ENCODE measurements at places on chromosomes 11 and 22.

GRCh38 chr11:117832511-117832910 lies 8.0 kb upstream of the FXYD2 start:
- no peak for DNase-seq

- DNase-seq = peak; percentile 78
These were observed 84.1 kb downstream of the LARGE2 start for GRCh38 chr11:46006418-46007070.

DNA sequence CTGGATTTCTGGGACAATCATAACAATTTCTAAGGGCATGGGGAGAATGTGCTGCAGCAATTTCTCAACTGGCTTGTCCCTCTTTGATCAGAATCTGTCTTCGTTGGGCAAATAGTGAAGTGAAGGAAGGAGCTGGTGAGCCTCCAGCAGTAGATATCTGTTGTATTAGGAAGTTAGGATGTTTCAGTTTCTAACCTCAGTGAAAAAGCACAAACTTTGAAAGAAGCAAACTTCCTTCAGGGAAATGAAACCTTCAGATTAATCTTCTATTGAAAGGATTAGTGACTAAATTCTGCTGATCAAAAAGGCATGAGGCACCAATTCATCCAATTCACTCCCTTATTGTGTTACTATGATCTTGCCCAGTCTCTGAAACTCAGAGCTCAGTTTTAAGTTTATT lies 24.3 kb downstream of the LMO2 start:
- no peak for DNase-seq

- DNase-seq = no peak
These were observed 6.4 kb downstream of the PPIL2 start for GRCh38 chr22:21672107-21672629.

GRCh38 chr11:32318071-32319055 lies 117.0 kb downstream of the WT1 start:
- DNase-seq = no peak

- no peak for DNase-seq
These were observed 301.9 kb upstream of the ZC3H12C start for GRCh38 chr11:109791337-109791736.

DNA sequence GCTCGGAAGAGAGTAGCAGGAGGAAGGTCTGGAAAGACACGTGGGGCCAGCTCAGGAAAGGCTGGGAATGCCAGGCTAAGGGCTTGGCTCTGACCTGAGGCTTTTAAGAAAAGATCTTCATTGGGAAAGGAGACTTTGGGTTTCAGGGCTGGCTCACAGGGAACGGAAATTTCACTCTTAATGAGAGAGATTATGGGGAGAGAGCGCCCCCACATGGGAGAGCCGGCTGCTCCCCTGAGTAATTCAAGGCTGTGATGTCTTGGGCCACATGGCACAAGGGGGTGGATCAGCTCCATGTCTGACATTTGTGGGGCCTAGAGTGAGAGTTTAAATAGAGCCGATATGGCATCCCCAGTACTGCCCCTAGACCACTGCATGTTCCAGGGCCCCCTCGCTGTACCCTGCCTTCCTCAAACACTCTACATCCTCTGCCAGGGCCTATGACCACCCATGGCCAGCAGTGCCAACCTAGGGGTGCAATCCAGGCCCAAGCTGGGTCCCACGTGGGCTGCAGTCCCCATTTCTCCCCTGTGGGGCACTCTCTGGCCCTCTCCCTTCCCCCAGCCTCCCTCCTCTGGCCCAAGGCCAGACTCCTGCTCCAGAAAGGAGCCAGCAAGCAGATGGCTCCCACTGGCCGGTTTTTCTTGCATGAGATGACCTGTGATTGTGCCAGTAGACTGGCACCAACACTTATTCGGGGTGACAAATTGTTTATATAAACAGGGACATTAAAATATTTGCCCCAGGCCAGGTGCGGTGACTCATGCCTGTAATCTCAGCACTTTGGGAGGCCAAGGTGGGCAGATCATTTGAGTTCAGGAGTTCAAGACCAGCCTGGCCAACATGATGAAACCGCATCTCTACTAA lies 75.2 kb downstream of the ISX start:
- DNase-seq = no peak

- peak; percentile 54 for DNase-seq
These were observed 521 bp downstream of the PES1 start for GRCh38 chr22:30591191-30591587.

DNA sequence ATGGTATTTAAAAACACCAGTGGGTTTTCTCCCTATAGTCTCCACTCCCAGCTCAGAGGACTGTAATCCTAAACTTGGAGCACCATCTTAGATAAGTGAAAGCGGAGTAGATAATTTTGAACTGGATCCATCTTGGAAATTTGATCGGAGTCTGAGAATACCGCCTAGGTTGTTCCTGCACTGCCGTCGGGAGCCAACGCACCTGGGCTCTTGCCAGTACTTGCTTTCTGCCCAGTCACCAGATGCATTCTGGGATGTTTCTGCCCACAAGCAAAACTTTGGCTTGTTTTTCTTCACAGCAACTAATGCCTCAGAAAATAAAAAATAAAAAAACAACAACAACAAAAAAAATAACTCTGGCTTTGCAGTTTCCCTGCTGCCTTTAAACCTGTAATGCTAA lies 113.0 kb upstream of the MTMR2 start:
- no peak for DNase-seq

DNA sequence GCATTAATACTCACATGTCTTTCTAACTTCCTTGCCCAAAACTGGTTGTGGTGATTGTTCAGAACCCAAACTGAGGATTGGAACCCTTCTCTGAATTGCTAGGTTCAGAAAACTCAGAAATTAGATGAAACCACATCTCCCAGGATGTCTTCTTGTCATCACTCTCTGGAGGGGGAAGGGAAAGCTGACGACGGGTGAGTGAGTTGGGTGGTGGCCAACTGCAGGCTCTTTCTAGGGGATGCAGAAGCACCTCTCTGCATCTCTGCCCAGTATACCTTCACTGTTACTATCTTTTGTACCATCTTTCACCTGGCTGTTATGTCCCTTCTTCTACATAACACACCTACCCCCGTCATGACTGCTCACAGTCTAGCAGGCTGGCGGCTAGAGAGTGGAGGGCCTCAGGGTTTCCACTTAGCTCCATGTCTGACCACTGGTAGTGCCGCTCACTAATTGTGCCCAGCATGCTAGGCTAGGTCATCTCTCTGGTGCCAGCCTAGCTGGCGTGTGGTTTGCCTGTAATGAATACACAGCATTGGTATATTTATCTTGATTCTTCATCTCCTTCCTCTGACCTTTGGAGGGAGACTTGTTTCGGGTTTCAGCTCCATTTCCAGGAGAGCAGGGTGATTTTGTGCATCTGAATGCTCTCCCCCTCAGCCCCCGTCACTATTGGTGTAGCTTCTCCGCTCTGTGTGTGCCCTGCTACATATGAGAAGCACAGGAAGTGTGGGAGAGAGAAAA lies 7.3 kb downstream of the GRAMD1B start:
- no peak for DNase-seq

DNA sequence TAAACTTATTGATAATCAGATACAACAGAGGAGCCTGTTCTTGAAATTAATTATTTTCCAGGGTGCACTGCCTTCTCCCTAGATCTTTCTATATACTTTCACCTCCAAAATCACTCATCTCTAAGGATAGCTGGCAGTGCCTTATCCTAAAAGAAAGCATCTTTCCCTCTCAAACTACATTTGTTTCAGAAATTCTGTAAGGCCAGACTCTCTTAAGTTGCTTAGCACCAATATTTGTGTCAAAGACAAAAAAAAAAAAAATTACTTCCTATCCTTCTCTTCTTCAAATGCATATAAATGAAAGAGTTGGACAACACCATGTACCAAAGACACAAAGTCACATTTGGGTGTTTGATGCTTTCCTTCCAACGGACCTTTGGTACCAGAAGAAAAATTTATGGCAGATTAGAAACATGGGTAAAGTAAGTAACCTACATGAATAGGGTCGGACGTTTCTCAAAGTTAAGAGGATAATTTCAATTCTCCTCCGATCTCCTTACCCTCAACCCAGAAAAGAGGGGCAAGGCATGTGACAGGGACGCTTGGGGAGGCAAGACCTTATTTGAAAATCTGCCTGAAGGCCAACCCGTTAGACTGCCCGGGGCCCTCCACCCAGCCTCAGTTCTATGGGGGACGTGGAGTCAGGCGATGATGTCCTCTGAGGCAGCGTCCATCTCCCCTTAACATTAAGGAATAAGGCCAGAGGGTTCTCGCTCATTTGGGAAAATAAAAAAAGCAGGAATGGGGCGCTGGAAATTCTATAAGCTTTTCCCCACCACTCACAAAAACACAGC lies 66.3 kb downstream of the ETS1 start:
- no peak for DNase-seq

GRCh38 chr11:107202241-107202640 lies 184.0 kb upstream of the GUCY1A2 start:
- DNase-seq = no peak

DNA sequence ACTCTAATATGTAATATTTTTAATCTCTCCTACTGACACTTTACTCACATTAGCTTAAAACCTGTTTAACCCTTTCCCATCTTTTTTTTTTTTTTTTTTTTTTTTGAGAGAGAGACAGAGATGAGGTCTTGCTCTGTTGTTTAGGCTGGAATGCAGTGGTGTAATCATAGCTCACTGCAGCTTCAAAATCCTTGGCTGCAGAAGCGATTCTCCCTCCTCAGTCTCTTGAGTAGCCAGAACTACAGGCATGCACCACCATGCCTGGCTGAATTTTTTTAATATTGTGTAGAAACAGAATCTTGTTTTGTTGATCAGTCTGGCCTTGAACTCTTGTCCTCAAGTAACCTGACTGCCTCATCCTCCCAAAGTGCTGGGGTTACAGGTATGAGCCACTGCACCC lies 37.3 kb downstream of the PAMR1 start:
- DNase-seq = peak; percentile 68

GRCh38 chr11:11416502-11416901 lies 63.5 kb upstream of the CSNK2A3 start:
- peak; percentile 77 for DNase-seq

DNA sequence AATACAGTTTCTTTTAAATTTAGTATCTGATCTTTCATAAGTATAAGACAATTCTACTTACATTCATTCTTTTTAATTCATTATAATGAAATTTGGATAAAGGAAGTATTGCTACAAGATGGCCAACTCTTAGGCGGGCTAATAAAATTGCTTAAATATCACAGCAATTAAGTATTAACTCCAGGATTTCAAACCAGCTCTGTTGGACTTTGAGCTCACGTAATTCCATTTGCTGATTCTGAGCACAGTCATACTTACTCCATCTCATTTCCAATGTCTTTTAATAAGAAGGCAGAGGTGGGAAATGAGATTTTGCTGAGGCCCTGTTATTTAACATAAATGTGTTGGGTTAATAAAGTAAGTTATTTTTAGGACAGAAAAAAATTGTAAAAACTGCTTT lies 748.1 kb downstream of the KCNA4 start:
- no peak for DNase-seq

DNA sequence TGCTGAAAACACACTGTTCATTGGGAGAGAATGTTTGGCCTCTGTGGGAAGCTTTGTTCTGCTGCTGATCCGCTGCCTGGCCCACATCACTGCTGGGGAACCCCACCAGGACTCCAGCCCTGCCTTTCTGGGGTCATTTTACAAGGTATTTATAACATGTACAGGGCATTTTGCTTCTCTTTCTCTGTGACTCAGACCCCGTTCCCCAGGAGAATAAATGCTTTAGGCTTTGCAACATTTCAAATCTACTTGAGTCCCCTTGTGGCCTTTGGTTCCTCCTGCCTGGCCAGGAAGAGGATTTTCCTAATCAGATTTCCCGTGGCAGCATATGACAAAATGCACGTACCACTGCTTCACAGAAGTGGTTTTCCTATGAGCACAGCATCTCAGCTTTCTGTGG lies 43.0 kb downstream of the BTG4 start:
- peak; percentile 53 for DNase-seq

- DNase-seq = peak; percentile 70
These were observed 9.0 kb upstream of the MICAL3 start for GRCh38 chr22:18033204-18033998.

GRCh38 chr11:35126000-35126878 lies 12.7 kb upstream of the CD44 start:
- no peak for DNase-seq

GRCh38 chr22:28208036-28208435 lies 289.0 kb upstream of the PITPNB start:
- peak; percentile 61 for DNase-seq

DNA sequence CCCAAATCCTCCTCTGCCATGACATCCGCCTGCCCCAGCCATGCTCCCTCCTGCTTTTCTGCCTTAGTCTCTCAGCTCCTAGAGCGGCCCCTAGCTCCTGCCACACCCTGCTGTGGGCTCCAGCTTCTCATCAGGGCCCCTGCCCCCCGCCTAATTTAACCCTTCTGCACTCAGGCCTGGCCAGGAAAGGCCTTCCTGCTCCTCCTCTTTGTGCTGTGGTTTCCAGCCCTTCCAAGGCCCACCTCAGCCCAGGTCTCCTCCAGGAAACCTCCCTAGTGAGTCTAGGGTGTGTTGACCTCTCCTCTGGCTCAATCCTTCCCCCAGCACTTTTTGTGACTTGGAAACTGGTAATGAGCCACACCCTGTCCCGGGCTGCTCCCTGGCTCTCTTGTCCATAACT lies 11.3 kb downstream of the PTPN5 start:
- DNase-seq = no peak

DNA sequence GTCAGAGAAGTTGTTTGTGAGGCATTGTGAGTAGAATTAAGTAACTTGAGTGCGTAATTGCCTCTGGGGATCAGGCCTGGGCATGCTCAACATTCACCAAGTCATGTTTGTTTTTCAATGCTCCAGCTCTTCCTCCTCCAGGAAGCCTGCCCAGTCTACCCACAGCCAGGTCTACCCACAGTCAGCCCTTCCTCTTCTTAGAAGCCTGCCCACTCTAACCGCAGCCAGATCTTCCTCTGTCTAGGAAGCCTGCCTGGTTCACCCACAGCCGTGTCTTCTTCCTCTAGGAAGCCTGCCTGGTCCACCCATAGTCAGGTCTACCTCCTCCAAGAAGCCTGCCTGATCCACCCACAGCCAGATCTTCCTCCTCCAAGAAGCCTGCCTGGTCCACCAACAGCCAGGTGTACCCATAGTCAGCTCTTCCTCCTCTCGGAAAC lies 25.0 kb downstream of the LRP5 start:
- DNase-seq = no peak

DNA sequence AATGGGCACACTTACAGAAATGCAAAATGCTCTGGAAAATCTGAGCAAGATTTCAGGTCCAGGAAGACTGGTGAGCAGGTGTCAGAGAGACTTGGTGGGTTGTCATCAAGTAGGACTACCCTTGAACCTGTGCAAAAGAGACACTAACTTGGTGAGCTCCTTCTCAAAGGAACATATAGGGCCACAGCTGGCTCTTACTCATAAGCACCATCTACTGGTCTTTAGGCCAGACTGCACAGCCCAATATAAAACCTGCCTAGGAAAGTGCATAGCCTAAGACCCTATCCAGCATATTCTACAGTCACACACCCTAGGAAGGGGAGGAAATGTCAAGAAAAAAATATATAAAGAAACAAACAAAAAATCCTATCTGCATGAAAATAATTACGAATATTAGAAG lies 18.2 kb upstream of the OR10W1 start:
- peak; percentile 59 for DNase-seq

- DNase-seq = no peak
These were observed 79.0 kb downstream of the CACNA1I start for GRCh38 chr22:39649500-39650089.
